ENCODE measurements at places on chromosomes 6 and 20.
A peak's percentile ranks its signal among the peaks of the same experiment; 100 is the strongest.

DNA sequence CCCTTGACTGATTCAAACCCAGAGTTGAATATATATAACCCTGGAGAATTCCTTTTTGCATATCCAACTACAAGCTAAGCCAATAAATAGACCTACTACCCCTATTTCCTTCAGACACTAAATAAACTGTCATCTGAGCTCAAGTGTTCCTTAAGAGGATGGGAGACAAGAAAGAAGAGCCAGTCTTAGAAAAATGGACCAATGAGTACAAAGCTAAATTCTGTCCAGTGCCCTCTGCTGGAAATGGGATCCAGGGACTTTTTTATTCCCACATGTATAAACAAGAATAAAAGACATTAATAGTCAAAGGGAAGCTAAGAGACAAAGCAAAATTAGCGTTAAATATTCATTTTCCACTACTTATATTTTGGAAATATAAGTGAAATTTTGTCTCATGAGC, 4.8 kb downstream of the PPP1R10 start:
- peak; percentile 48 for DNase-seq

DNA sequence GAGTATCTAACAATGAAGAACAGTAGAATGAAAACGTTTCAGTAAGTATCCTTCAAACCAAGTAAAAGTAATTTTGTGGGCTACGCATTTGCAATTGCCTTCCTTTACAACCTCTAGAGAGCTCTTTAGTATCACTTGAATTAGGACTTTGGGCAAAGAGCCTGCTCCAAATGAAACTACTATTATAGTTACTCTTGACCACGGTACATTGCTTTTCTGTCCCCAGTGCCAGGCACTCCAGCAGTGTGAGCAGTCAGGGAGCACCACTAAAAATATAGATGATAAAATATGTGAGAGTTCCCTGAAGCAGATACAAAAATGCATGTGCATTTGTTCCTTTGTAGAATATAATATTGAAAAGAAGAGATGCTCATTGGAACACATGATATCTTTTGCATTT, 450.1 kb upstream of the MANEA start:
- no peak for DNase-seq

DNA sequence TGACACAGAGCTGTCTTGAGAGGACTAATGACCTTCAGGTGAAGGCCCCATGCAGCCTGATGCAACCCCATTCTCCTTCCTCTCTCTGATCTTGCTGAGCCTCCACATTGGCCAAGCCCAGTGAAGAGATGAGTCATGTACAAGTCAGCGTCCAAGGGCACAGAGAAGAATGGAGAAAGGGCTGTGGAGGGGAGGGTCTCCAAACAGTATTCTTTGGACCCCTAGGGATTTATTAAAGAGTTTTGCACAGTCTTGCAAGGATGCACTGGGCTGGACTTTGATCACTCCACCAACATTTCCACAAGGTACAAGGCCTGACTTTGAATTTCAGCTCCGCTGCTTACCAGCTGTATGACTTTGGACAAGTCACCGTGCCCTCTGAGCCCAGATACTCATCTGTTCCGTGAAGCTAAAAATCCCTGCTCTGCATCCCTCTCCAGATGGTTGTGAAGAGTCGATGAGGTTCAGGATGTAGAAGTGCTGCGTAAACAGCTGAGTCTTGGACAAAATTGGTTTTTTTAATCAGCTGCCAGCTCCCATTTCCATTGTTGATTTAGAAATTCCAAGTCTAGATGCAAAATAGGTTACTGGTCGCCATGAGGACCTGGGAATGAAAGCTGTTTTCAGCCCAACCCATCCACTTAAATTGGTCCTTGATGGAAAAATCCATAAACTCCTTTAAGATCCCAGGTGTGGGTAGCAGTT, 14.1 kb upstream of the KCNG1 start:
- DNase-seq: no peak

GRCh38 chr20:40956542-40957264, 71.9 kb upstream of the TOP1 start:
- no peak for DNase-seq

GRCh38 chr20:23150304-23151007, 64.3 kb upstream of the CD93 start:
- no peak for DNase-seq

DNA sequence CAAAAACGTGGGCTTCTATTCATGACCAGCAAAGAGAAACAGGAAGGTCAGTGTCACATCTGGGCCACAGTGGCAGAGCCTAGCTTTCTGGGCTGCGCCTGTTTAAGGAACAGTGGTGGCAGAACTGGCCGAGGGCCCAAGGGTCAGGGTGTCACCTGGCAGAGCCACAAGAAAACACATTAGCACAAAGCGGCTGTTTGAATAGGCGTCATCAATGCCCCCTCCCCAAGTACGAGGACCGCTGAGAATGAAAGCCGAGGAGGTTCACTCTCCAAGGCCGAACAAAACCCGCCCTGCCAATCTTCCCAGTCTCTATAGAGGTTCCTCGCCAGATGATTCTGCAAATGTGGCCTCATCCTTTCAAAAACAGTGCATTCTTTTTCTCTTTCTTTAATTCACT, 125.2 kb upstream of the TRAF3IP2 start:
- no peak for DNase-seq

DNA sequence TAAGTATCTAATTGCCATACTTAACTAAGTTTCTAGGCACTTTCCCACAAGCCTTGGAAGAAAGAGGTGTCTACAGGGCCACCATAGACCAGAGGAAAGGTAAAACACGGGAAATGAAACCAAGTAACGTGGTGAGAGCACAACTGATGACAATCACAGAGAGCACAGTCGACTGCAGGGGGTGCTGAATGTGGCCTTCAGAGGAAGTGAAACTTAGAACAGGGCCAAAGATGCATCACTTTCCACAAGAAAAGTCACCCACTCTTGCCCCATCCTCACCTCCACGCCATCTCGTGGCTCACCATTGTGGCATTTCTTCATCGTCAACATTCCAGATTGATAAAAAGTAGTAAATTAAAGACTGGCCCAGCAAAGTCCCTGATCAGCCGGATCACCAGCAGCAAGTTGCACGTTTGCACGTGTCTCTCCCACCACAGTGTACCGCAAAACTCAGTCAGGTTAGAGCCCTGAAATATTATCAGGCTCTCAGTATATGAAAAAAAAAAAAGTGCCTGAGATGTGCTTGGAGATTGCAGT, 31.4 kb downstream of the HIVEP2 start:
- DNase-seq: no peak

- peak; percentile 24 for DNase-seq
Measured at GRCh38 chr20:56626367-56627121, 2.6 kb upstream of the TFAP2C start.

DNA sequence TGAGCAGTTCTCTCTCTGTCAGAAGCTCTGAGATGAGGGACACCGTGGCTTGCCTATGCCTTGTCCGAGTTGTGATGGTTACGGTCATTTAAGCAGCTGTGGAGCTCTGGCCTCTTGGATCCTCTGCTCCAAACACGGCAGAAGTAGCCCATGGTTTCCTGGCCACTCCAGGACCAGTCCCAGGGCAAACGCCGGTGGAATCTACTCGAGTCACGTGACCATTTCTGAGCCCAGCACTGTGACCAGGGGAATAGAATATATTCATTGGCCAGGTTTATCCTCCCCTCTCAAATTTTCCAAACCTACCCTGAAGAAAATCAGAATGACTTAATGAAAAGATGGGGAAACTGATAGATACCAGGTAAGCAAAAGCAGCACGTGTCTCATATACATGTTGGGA, 152.8 kb downstream of the TTLL2 start:
- DNase-seq: no peak

DNA sequence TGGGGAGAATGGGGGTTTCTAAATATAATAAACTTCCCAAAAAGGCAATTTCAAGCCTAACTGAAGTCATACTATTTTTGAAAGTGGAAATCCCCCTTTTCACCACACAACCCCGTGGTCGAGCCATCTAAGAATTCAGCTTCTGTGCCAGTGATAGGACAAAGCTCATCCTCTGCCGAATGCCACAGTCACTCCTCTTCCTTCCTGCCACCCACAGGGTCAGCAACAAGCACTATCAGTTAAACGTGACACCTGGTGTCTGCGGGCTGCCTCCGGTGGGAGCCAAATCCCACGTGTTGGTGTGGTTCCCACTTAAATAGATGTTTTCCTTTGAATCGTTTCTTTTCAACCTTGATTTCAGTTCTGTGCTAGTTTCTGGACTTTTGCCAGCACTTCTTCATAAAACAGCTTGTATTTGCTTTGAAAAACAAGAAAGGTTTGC, 60.7 kb downstream of the TNFAIP3 start:
- DNase-seq: peak; percentile 35

DNA sequence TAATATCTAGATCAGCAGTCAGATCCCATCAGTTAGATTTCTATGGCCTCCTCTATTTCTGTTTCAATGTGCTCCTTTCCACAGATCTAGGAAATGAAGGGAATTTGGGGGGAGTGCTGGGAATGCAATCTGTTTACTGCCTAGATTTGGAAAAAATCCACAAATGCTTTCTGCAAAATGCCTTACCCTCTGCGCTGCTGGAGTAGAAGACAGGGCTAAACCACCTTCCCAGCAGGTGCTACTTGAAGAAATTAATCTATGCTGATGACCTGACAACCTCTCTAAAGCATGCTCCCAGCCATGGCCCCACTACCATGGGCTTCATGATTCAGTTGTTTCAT, 46.2 kb downstream of the LY86 start:
- no peak for DNase-seq

DNA sequence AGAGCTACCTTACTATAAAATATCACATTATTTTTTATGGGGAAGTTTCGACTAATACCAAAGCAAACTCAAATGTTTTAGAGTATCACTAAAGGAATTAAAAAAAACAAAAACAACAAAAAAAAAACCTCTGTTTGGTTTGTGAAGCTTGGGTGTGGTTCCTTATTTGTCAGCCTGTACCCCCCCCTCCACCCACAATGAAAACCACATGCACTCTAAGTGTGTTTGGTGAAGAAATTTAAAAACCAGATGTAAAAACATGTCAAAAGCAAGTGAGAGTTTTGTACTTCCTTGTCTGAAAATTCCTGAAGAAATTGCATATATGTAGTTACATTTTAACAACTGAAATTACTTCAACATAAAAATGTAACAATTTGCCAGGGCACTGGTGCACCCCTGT, 3.1 kb downstream of the STK38 start:
- DNase-seq: peak; percentile 13

- peak; percentile 86 for DNase-seq
Measured at GRCh38 chr20:50980851-50981713, 22.5 kb downstream of the MOCS3 start.

- no peak for DNase-seq
Measured at GRCh38 chr6:109170333-109170732, 75.0 kb downstream of the CEP57L1 start.

DNA sequence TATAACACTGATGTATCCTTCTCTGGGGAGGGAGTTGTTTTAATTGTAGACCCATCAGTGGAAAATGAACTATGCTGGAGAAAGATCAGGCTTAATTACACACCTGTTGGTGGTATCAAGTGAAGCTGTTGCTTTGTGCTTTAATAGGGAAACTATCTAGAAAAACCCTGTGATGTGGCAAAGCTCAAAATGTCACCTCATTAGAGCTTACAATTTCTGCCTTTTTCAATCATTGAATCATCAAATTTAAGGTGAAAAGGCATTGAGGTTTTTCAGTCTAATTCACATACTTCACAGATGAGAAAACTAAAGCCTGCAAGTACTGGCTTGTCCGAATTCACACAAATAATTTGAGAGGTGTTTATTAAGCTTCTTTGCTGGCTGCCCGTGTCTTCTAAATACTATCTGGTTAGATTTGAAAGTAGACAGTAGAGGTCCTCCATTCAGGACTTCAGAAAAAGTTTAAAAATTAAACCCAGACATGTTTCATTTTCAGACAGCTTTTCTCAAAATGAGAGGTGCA, 143.3 kb upstream of the MAP3K7 start:
- no peak for DNase-seq

DNA sequence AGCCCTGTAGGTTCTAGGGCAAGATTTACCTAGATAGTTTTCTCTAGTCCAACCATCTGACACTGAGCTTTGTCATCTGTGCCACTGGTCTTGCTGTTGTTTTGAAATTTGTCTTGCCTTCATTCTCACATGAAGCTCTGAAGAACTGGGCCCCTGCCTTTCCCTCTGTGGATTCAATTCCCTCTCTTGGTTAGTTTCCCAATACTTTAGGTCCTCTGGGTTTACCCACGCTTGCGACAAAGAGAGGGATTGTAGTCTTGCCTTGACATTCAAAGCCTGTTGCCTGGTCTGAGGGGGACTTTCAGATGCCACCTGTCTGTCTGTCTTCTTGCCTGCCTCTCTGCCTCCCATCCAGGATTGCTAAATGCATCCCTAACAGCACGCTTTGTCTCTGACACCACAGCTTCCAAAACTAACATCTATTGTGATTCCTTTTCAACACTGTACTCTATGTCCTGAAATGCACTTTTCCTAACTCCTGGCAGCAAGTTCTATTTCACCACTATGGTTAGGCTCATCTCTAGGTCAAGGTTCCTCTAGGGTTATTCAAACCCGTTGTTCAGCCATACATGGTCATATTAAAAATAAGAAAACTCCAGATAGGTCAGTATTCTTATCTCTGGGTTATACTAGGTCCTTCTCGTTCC, 25.5 kb upstream of the MANEA start:
- no peak for DNase-seq

GRCh38 chr6:24524805-24525204, 30.0 kb downstream of the ALDH5A1 start:
- peak; percentile 71 for DNase-seq

DNA sequence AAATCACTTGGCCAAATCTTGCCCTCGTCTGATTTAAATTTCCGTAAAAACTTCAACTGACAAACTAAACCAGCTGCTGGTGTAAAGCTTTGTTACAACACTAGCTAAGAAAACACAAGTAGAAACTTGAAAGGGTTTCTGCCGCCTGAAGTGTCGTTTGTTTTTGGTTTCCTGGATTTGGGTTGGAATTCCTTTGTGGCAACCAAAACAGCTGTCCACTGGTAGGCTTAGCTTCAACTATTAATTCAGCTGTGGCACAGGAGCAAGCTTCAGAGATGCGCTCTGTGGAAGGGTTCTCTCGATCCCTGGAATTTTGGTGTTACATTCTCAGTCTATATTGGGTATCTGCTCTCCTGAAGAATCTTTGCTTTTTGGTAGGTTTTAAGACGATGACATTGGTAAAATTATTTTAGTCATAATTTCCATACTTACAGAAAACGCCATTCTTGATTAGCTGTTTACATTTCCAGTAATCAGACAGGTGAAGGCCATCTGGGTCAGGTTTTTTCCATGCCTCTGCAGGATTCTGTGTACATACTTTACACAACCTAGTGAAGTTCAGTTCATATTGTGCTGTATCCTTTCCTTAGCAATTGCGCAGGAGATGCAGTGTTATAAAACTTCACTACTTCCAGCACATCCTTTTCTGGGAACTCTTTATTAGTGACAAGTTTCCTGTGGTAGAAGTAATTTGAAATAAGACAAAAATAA, 29.9 kb upstream of the SAMD3 start:
- DNase-seq: no peak
